Cerebellum (tissue), 4 donors: ENCODE measurements at places on chromosomes 6 and 20. TPM values are rescaled to one million over a fixed set of nuclear protein-coding genes. Genes with fewer than 3 reads are reported as not detected.

SIRPB1 gene
- 0.73 TPM for total RNA-seq

GRCh38 chr20:10708351-10709185 lies 34.8 kb upstream of the JAG1 start:
- no peak for DNase-seq

PRKN gene
- 11.5 TPM for total RNA-seq

- peak; percentile 64 for DNase-seq
Measured at GRCh38 chr6:32152769-32153563, 975 bp upstream of the PPT2 start.

DNA sequence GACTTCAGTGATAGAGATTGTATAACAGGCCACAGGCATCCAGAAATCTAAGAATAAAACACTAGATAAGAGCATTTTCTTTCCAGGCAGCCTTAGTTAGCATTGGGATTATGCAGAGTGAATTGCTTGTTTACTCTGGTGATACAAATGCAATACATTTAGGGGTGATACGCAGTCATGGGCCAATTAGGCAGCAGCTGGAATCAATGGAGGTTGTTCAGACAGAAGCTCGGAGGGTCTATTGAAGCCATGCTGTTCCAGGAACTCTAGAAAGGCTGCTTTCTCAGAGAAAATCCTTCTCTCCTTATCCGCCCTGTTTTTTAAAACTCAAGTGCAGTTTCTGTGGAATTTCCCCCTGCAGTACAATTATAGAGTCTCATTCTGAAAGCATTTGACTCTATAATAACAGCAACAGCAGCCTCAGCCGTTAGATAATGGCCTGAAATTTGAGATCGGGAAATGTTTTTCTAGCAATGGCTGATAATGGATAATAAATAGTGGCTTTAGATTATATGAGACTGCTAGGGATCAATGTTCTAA lies 364.3 kb upstream of the HS3ST5 start:
- no peak for DNase-seq

- no peak for DNase-seq
Measured at GRCh38 chr6:140029551-140029950, 655.1 kb upstream of the CITED2 start.

DNA sequence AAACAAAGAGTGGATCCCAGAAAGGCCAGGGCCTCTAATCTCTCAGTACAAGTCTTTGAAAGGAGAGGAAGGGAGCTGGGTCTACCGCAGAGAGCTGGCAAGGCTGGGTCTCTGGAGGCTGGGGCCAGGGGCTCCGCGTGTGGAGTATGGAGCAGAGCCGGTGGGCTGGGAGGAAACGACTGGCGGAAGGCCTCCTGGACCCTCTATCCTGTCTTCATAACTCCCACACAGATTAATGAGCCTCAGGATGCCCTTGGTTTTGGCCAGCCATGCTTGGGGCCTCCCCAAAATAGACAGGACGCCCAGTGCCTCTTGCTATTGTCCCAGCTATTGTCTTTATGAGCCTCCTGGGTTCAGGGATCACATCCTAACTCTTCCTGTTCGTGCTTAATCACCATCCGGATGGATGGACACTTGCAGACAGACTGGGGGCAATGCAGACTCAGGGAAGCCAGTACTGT lies 306.4 kb downstream of the DHX35 start:
- DNase-seq = no peak

DNA sequence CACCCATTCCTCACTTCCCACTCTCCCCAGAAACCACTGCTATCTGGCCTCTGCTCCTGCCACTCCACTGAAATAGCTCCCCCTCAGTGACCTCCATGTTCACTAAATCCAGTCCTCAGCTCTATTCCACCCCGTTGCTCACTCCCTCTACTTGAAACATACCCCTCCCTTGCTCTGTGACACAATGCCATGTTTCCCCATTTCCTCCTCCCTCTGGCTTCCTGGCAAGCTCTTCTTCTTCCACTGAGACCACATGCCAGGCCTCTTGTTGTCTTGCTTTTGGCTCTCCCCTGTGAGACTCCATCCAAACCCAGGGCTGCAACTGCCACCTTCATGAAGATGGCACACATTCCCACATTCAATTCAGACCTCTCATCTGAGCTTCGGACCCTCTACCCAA lies 13.9 kb downstream of the TMEM151B start:
- DNase-seq = peak; percentile 86
